ENCODE measurements at places on chromosomes 1 and 21.
A peak's percentile ranks its signal among the peaks of the same experiment; 100 is the strongest.

DNA sequence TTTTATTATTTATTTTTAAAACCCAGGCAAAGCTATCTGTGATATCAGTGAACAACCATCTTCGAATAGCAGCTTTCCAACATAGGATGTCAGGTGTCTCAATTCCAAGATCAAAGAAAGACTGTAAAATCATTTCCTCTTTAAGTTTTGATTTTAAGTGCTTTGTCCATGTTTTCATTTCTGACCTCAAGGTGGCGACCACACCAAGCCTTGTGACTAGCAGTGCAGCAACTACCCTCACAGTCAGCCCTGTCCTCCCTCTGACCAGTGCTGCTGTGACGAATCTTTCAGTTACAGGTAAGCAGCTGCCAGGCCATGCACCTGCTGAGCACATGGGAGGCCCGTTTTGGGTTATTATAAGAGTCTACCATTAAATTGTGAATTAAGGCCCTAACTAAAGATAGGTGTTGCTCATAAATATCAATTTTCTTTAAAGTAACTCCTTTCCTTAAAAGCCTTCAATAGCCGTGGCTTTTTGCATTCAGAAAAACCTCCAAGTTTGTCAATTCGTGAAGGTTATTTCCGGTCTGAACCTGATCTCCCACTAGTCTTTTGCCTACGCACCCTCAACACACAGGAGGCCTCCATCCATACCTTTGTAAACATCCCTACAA lies 117.0 kb downstream of the CD247 start:
- peak; percentile 48 for DNase-seq

DNA sequence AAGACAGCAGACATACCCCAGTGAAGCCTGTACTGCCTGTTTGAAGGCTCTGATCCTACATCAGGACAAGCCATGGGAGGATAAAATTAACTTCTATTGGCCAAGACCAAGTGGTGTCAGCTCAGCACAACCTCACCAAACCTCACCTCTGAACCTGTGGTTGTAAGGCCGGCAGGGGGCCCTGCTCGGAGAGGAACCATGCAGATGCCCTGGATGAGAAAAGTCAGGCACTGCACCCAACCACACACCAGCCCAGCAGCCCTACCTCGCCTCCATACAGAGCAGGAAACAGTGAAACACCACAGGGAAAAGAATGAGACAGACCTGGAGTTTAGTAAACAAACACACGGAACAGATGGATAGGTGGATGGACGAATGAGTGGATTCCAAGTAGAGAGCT lies 70.0 kb upstream of the PAX7 start:
- no peak for DNase-seq

GRCh38 chr1:104196136-104196535 lies 446.4 kb downstream of the AMY1C start:
- DNase-seq, result no peak

DNA sequence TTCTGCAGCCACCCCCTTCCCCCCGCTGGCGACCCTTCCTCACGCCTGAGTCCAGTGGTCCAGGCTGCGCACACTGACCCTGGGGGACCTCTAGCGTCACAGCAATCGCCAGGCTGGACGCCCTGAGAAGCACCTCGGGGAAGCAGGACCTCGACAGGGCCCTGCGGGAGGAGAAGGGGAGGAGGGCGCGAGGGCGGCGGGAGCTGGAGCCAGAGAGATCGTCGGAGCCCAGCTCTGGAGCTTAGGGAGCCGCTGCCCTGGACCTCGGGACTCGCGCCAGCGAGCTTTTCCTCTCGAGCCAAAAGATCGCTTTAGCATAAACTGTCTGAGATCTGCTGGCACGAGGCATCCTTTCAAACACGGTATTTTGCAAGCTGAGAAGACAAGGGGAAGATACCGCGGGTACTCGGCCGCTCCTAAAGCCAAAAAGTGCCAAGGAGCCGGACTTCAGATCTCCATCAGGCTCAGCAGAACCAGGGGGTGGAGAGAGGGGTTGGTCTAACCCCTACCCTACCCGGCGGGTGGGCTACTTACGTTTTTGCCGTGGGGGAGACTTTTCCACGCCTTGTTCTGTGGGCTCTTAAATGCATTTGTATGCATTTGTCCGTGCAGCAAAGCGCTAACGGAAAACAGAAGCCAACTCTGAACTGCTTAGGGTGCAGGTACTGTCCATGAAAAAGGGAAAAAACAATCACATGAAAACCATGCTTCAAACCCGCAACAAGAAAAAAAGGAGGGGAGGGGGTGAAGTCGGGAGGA lies 586 bp downstream of the COL24A1 start:
- peak; percentile 30 for DNase-seq

DNA sequence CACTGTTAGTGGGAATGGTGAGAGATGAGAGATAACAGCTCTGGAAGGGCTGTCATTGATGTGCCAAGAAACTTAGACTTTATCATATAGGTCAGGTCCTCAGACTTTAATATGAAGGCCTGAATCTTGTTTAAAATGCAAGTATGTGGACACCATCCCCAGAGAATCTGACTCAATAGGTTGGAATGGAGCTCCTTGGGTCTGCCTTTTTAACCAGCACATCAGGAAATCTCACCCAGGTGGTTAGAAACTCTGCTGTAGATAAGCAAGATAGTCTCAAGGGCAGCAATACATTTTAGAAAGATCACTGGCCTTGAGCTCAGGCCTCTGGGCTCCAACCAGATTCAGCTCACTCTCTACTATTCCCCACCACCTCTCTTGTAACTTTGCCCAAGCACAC lies 180.4 kb downstream of the SLC44A5 start:
- DNase-seq, result no peak

GRCh38 chr1:160522136-160522535 lies 919 bp downstream of the SLAMF6 start:
- no peak for DNase-seq

GRCh38 chr1:28804071-28804470 lies 7.9 kb upstream of the OPRD1 start:
- no peak for DNase-seq

DNA sequence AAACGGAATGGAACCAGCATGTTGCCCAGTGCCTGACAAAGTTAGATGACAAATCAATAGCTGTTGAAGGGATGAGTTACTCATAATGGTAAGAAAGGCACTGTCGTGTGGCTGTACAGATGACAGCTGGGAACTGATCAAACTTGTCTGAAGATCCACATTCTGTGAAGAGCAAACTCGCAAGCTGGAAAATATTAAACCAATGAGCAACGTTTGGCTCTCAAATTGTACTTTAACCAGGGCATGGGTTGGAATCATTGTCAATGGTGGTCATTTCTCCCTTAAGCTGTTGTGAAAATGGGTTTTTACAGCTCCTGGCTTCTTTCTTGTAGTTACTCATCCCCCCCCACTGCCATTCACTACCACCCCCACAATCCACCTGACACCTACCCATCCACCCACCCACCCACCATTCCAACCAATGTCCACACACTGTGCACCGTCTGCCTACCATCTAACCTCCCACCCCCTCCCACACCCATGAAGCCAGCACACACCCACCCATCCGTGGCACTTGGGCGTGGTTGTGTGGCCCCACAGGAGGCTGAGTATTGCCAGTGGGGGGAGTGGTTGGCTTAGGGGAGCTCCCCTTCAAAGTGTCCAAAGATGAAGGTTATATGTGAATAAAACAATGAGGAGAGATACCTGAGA lies 46.7 kb downstream of the CLDN14 start:
- no peak for DNase-seq

- DNase-seq, result no peak
These were observed at the start of gene ARHGAP30 for GRCh38 chr1:161069731-161070270. Gene ARHGAP30 (minus strand): TSS chr1:161069891. CDS start chr1:161069624, 267 bp downstream.

- DNase-seq, result no peak
These were observed 116.5 kb upstream of the JUN start for GRCh38 chr1:58900396-58900795.

GRCh38 chr1:183777328-183777727 lies 27.6 kb upstream of the RGL1 start:
- DNase-seq, result no peak

GRCh38 chr1:10867138-10867721 lies 70.8 kb upstream of the CASZ1 start:
- peak; percentile 67 for DNase-seq

DNA sequence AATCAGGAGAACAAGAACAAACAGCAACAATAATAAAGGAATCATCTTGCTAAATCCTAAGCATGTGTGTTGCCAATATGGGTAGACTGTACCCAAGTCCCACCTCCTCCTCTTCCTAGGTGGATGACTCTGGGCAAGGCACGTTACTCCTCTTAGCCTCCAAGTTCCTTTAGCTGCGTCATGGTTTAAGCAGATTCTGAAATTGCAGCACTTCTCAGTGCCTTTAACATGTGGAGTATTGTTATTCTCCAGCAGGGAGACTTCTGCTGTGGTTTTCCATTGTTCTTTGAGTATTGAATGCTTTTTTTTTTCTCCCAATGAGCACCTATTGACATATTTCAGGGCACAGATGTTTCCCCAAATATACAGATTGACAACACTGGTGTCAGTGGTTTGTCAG lies 15.5 kb downstream of the ARHGEF10L start:
- DNase-seq, result no peak

DNA sequence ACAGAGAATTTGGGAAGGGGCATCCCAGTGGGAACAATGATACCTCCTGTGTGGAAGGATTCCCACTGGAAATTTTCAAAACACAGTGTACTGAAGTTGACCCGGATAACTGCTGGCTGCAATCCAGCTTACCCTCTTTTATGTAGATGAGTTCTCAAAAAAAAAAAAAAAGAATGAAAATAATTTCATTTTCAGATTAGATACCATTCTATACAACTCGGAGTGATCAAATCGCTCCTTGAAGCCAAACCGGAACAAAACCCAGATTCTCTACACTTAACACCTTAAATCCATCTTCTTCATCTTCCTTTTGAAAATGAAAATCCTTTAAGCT lies 69.1 kb downstream of the KAZN start:
- no peak for DNase-seq

DNA sequence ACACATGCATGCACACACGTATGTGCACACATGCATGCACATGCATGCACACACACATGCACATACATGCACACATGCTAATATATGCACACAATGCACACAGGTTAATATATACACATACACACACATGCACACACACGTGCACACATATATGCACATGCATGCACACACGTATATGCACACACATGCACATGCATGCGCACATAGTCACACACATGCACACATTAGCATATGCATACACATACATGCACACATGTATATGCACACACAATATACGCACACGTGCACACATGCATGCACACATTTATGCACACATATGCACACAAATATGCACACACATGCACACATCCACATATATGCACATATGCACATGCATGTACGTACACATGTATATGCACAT lies 506.8 kb downstream of the MATN1 start:
- DNase-seq, result no peak

DNA sequence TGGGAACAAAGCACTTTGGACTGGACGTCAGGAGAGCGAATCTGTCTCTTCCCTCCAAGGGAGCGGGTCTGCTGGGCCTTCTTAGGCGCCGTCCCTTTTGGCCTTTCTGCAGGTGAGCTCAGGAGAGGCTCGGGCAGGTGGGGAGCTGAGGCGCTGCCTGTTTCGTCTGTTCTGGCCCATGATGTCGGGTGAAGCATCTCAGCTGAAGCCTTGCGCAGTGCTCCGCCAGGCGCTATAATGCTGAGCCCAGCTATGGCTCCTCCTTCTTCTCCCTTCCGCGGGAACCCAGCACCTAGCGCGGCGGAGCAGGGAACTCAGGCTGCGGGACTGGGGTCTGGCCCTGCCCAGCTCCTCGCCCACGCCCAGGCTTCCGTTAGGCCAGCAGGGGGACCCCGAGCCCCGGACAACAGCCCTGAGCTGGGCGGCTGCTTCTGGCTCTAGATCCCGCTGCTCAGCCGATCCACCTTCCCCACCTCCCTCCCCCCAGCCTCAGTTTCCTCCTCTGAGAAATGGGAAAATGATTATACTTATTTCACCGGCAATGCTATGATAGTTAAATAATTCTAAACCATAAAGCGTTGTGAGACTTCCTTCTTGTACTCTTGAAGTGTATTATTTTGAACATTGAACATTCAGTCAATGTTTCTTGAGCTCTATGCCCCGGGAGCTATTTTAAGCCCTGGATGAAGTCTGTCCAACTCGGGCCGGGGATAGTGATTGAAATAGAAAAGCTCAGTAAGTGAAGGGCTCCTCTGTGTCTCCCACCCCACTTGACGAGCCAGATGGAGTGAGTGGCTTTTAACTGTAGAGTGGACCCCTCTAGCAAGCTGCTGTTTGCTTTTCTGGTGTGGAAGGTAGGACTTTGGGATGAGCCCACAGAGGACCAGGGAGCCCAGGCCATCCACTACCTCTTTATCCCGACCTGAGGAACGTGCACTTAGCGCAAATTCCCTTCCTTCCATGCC lies 9.6 kb upstream of the ADORA1 start:
- no peak for DNase-seq

- no peak for DNase-seq
These were observed 105.8 kb downstream of the TNFSF18 start for GRCh38 chr1:172944931-172945330.

DNA sequence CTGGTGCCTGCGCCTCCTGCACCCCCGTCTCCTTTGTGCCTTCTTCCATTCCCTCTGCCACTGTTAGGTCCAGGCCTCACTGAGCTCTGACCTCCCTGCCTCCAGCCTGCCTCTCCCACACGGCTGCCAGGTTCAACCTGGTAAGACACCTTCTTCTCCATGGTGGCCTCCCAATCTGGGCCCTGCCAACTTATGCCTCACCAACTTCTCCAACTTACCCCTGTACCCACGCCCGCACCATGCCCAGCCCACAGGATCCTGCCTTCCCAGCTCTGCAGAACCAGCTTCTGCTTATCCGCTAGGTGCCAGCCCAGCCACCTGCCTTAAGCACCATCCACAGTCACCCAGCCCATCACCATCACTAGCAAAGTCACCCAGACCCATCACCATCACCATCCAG lies 37.2 kb downstream of the PDE9A start:
- DNase-seq, result no peak

DNA sequence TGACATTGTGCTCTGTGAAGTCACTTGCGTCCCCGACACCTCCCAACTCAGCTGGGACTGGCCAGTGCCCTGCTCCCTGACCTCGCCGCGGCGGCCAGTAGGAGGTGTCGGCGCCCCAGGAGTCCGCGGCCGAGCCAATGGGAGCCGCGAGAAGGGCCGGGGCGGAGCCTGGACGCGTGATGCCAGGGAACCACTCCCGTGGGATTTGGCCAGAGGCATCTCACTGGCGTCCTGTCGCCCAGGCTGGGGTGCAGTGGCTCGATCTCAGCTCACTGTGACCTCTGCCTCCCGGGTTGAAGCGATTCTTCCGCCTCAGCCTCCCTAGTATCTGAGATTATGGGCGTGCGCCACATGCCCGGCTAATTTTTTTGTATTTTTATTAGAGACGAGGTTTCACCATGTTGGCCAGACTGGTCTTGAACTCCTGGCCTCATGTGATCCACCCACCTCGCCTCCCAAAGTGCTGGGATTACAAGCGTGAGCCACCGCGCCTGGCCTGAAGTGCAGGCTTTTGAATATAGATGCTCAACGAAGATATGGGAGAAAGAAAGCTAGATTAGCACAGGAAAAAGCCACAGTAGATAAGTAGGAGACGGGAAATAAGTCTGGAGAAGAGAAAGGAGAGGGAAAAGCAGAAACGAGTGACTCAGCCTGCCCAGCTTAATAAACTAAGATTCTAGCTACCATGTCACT lies 38.0 kb downstream of the ZBTB8OS start:
- peak; percentile 88 for DNase-seq

- DNase-seq, result no peak
These were observed 126.5 kb downstream of the SPATA46 start for GRCh38 chr1:162250004-162250730.

- DNase-seq, result no peak
These were observed 59.0 kb upstream of the BACE2 start for GRCh38 chr21:41108668-41109585.

- DNase-seq, result peak; percentile 21
These were observed 50.8 kb downstream of the HS2ST1 start for GRCh38 chr1:86965012-86965826.
